ENCODE measurements at places on chromosomes 16 and 17.

DNA sequence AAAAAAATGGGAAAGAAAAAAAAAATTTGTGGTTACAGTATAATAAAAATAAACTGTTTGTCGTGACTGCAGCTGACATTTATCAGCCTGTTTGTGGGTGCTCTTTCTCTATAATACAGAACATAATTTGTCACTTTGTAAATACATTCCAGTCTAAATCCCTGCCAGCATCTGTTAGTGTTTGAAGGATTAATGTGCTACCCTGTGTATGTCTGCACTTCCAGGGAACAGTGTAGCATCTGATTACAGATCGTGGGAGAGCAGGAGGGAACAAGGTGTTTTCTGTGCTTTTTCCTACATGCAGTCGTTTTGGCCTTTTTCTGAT lies 265.1 kb downstream of the WWOX start:
- DNase-seq: no peak

GRCh38 chr17:66604376-66604775 lies 230.5 kb upstream of the CACNG5 start:
- DNase-seq: no peak

- no peak for DNase-seq
Measured at GRCh38 chr17:55272711-55273578, 8.2 kb downstream of the HLF start.

DNA sequence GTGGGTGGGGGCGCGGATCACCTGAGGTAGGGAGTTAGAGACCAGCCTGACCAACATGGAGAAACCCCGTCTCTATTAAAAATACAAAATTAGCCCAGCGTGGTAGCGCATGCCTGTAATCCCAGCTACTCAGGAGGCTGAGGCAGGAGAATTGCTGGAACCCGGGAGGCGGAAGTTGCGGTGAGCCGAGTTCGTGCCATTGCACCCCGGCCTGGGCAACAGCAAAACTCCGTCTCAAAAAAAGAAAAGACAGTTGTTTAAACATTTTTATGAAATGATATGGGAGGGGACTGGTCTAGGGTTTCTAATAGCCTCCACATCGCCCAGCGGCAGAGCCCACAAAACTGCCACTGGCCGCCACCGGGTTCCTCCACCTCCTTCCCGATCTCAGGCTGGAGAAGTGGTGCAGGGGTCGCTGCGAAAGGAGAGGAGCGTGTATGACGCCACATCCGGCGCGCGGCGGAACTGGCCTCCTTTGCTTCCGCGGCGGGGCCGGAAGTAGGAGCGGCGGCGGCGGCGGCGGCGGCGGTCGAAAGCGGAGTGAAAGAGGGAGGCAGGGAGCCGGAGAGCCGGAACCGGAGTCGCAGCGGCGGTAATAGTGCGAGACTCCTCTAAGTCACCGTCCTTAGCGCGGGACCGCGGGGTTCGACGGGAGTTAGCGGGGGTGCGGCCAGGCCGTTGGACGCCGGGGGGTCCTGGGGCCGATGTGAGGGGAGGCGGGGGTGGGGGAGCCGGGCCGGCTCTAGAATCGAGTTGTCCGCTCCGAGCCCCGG lies at the start of gene PPP4C:
TSS of gene PPP4C (plus strand) at position 492 of the 773 bp plus-strand sequence. CDS start 384 bp downstream, outside the sequence.
- no peak for DNase-seq

All from AG09319 (cell line).